ENCODE measurements at places on chromosomes 2 and 18.
A peak's percentile ranks its signal among the peaks of the same experiment; 100 is the strongest.

- no peak for DNase-seq
Observed at GRCh38 chr2:57855212-57855611, 191.4 kb upstream of the VRK2 start.

- no peak for DNase-seq
Observed at GRCh38 chr2:232931636-232932035, 61.6 kb downstream of the SNORC start.

- DNase-seq: no peak
Observed at GRCh38 chr2:84160453-84160852, 298.6 kb downstream of the SUCLG1 start.

- DNase-seq: no peak
Observed at GRCh38 chr18:24936691-24937090, 415.3 kb downstream of the ZNF521 start.

DNA sequence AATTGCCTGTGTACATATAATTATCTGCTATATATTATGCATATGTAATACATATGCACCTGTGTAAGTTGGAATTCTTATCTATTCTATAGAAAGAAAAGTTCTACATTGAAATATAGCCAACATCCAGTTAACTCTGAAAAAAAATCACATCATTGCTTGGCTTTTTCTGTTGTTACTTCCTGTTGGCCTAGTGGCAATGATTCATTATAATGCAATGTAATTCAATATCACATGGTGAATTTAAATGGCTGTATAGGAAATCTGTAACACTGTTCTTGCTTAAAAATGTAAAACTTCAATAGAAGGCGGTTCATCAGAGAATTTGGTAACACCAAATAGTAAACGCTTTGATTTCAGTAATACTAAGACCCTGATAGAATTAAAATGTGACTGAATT lies 44.5 kb upstream of the MAP4K3 start:
- DNase-seq: no peak

- DNase-seq: no peak
Observed at GRCh38 chr18:44701227-44701626, 20.5 kb downstream of the SETBP1 start.

GRCh38 chr2:16330982-16331381 lies 334.7 kb downstream of the CYRIA start:
- no peak for DNase-seq

GRCh38 chr2:155372969-155373368 lies 674.5 kb downstream of the KCNJ3 start:
- DNase-seq: no peak

DNA sequence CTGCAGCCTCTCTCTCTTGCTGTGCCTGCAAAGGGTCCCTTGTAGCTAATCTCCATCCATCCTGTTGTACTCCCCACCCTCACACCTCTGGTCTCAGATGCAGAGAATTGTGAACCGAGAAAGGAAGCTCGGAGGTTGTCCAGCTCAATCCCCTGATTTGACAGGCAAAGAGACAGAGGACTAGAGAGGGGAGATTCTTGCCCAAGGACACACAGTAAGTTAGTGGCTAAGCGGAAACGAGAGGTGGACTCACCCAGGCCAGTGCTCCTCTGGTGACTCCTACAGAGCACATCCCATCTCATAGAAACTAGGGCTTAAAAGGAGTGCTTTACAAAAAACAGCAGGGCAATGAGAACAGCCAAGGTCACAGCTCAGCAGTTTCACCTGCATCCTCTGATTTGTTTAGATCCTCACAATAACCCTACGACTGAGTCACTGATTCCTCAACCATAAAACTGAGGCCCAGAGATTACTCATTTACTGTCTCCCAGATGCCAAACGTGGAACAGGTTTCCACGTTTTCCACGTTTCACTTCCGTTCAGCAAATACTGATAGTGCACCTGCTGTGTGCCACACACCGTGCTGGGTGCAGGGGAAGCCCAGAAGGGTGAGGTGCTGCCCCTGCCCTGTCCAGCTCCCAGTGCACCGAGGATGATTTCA lies 22.1 kb downstream of the EHD3 start:
- DNase-seq: no peak

GRCh38 chr2:959457-959856 lies 8.8 kb downstream of the SNTG2 start:
- DNase-seq: no peak

DNA sequence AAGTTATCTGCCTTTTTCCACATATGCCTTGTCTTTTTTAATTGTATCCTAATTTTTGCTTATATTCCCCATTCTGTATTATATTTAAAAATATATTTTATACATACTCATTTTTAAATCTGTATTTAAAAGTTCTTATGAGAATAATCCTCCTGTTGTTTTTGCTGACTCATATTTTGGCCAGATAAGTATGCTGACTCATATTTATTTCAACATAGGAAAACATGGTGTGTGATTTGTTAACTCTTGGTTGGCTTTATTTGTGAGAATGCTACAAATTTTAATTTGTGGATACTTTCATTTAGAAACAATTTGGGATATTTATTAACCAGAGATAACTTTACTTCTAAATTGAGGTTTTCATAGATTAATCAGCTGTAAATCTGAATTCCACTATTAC lies 587.7 kb downstream of the CPS1 start:
- no peak for DNase-seq

GRCh38 chr2:129667577-129667976 lies 311.9 kb upstream of the RAB6C start:
- no peak for DNase-seq

DNA sequence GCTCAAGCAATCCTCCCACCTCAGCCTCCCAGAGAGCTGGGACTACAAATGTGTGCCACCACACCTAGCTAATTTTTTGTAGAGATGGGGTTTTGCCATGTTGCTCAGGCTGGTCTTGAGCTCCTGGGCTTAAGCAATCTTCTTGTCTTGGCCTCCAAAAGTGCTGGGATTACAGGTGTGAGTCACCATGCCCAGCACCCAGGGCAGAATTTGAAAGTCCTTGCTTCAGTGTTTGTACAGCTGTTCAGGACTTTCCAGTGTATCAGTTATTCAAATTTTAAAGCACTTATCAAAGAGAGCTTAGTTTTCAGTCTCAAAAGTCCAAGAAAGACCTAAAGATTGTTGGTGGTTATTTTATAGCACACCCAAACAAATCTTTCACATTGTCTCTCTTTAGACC lies 43.6 kb upstream of the VPS54 start:
- no peak for DNase-seq

DNA sequence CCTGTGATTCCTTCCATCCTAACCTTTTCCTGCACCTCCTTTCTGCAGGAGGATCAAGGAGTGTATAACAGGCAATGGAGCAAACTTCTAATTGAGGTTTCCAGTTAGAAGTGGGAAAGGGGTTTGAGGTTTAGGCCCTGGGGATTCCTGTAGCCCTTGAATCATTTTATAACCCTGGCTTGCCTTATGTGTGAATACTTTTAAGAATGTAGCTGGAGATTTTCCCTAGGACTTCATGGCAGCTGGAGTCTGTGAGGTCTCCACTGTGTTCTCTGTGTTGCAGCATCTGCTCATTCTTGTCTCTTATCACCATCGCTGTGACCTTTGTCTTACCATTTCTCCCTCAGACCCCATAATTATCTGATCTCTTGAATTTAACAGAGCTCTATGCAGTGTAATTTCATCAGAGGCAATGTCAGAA lies 370.2 kb upstream of the SLC14A2 start:
- no peak for DNase-seq

- peak; percentile 10 for DNase-seq
Observed at GRCh38 chr2:240628507-240628807, 3.2 kb downstream of the GPR35 start.

GRCh38 chr2:218718058-218718457 lies 7.4 kb downstream of the TTLL4 start:
- DNase-seq: no peak

DNA sequence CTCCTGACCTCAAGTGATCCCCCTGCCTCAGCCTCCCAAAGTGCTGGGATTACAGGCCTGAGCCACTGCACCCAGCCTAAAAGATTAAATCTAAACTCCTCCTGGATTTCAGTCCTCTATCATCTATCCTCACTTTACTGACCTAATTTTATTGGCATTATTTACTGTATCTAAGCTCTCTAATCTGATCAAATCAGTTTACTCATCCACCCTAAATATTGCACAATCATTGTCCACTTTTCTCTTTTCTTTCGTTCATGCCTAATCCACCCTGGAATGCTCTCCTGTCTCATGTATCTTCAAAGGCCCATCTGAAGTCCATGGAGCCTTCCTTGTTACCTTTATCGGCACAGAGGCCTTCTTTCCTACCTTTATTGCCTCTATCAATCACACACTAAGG lies 31.6 kb upstream of the GPR155 start:
- no peak for DNase-seq

- DNase-seq: no peak
Observed at GRCh38 chr2:70698847-70699246, 69.2 kb downstream of the ADD2 start.

DNA sequence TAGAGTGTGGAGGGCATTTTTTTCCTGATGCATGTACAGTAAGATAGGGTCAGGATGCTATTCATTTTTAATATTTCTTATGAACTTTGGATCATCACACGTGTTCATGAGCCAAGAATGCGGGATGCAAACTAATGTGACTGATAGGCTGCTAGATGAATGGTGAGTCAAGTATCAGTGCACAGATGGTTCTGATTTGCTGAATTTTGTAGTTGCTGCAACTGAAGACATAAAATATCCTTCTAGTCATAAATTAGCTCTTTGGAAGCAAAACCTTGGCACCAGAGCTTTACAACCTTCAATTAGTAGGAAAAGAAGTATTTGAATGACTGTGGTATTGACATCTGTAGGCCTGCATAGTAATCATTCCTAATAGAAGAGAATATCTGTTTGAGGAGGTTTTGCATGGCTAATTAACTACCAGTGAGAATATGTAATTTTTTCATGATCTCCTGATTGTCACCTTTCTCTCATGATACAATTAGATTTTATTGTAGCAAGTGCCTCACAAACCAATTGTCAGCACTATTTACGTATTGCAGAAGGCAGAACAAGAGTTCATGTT lies 94.0 kb downstream of the VRK2 start:
- no peak for DNase-seq

DNA sequence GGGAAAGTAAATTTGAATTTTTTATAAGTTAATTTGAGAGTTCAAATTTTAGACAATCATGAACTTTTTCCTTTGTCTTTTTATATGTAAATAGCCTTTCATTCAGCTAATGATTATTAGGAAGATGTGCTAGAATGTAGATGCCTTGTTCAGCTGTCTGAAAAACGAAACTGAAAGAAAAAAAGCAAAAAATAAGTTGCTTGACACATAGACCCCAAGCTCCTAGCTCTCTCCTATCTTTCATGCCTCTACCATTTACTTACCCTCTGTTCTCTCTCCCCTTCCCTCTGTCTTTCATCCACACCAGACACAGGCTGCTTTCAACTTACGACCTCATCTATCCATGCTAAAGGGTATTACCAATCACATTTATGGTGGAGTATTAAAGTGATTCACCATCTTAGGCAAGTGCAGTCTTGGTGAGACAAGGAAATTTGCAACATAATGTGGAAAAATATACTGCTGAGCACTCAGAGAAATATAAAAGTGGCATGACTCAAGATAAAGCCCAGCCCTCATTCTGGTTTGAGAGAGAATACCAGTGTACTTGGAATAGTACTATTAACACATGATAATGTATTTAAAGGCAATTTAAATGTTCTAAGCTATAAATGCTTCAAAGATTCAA lies 425.6 kb downstream of the SUCLG1 start:
- DNase-seq: no peak

GRCh38 chr2:203820969-203821368 lies 46.6 kb upstream of the CTLA4 start:
- no peak for DNase-seq

- DNase-seq: no peak
Observed at GRCh38 chr18:21451851-21452250, 148.7 kb downstream of the ESCO1 start.

DNA sequence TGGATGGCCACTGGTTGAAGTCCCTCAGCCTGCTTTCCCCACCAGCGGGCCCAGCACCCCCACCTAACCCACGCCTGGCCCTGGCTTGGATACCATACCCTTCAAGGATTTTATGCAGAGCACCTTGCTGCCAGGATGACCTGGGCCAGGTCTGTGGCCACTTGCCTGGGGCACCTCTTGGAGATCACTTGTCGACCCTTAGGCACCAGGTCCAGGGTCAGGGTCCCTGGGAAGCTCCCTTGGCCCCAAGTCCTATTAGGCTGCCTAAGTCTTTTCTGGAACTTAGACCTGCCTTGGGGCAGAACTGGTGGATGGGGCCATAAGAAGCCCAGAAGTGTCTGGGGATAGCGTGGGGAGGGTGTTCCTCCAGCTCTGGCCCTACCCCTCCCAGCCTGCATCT lies 39.1 kb downstream of the FOSL2 start:
- no peak for DNase-seq

DNA sequence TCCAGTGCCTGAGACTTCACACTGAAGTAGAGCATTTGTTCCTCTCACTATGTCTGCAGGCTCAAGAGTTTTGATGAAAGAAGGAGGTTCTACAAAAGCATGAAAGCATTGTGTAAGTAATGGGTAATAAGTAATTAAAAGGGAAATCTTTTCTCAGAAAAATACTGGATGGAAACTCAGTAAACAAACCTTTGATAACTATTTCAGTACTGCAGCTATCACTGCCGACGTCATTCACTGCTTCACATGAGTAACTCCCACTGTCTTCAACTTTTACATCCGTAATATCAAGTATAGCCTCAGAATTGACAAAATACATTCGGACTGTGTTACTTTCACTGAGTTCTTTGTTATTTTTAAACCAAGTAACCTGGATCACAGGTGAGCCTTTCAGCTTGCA lies 72.7 kb downstream of the TTN start:
- DNase-seq: no peak

DNA sequence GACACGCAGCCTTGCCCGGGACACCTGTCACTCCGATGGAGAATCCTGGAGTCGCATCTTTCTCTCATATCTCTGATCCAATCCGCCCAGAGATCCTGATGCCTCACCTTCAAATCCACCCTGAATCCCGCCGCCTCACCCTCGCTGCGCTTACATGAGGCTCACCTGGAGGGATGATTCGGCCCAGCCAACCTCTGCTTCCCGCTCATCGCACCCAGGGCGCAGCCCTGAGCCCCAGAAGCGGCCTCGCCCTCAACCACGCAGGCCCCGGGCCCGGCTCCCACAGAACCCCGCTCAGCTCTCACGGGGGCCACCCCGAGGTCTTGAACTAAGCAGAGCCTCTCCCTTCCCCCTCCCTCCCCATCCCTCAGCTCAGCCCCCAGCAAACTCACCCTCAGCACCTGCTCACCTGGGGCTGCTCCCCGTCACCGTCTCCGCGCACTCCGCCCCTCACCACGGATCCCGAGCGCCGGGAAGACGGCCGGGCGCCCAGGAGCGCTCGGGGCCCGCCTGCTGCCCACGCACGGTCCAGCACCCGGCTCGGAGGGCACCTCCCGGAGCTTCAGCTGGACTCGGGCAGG lies 160.0 kb downstream of the NDUFA10 start:
- peak; percentile 13 for DNase-seq

DNA sequence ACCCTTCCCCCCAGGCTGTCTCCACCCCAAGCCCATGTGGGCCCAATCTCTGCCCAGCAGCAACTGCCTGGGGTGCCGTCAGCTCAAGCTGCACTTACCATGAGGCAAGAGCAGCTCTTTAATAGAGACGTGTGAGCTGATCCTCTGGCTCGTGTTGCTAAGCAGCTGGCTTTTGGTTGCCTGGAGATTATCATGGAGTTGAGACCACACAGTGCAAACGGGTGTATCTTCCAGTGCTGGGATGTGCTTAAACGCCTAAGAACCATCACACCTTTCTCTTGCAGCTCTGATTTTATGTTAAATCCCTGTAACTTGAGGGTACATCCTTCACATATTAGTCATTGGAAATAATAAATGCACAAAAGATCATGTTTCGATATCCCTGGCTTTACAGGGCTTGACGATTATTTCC lies 271.1 kb downstream of the PRKCE start:
- DNase-seq: no peak

Data from right forelimb (tissue), 1 donor.